ENCODE measurements at places on chromosomes 2 and 18. TPM values are rescaled to one million over a fixed set of nuclear protein-coding genes. Genes with fewer than 3 reads are reported as not detected.

DNA sequence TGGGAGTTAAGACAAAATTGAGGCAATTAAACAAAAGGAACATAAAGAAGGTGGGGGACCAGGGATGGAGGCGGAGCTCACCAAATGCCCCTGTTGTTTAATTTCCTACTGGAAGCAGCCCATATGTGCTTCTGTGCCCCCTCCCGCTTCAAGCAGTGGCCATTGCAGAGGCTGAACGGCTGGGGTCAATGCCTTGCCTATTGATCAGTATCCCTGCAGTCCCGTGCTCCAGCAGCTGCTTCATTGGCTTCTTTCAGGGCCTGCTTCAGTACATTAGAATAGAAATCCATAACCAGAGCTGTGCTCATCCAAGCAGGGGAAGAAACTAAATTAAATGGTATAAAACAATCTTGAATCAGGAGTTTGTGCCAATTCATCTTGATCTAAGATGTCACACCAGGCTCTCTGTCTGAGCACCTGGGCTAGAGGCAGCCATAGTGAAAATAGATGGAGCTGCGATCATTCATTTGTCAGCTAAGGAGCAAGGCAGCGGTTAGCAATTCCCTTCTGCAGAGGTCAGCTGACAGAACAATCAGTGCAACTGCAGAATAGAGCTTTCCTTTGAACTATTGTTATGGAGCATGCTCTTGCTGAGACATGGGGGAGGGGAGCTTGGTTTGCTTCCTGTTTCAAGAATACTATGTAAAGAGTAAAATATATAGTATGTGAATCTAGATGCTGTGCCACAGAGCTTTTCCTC lies 222.4 kb downstream of the WDR7 start:
- H3K27me3 ChIP-seq = no peaks in the 10 kb centered on the region
- no peak overlapping the region for H3K4me3 ChIP-seq
- DNase-seq = no peak
- H3K4me1 ChIP-seq = no peaks in the 10 kb centered on the region

GRCh38 chr2:111117598-111118480 lies 2.9 kb upstream of the BCL2L11 start:
- H3K27ac ChIP-seq = no peak overlapping the region
- no peaks in the 10 kb centered on the region for H3K27me3 ChIP-seq
- H3K4me3 ChIP-seq = peak overlapping the region; percentile 56
- peaks cover 10% of the 10 kb centered on the region for H3K4me1 ChIP-seq
- DNase-seq = no peak

DNA sequence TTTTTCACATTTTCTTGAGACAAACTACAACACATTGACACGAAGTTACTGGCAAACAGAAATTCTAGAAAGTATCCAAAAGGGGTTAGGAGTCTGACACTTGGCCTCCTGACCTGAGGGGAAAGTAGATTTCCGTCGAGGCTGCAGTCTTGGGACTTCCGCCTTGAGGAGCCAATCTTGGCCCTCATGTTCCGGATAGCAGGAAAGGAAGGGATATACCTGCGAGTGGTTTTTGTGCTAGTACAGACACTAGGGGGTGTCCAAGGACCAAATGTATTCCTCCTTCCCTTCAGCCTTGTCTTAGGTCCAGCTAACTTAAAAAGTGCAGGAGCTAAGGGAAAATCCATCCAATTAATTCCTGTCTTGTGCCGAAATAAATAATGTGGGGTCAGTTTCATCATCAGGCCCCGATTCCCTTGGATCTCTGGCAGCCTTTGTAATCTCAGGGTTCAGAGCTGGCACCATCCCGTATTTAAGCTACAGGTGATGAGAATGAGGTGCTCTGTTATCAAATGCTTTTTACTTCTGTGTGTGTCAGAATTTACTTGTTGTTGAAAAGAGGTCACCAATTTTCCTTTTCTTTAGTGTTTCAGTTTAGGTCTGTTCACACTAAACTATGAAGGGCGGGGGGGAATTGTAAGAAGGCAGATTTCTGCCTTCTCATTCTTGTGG lies 330.2 kb upstream of the FANCL start:
- H3K27me3 ChIP-seq = no peaks in the 10 kb centered on the region
- peak; percentile 86 for DNase-seq
- H3K27ac ChIP-seq = no peak overlapping the region
- H3K4me1 ChIP-seq = peaks cover 21% of the 10 kb centered on the region

The FBXO15 gene
- 2.8 TPM for total RNA-seq

DNA sequence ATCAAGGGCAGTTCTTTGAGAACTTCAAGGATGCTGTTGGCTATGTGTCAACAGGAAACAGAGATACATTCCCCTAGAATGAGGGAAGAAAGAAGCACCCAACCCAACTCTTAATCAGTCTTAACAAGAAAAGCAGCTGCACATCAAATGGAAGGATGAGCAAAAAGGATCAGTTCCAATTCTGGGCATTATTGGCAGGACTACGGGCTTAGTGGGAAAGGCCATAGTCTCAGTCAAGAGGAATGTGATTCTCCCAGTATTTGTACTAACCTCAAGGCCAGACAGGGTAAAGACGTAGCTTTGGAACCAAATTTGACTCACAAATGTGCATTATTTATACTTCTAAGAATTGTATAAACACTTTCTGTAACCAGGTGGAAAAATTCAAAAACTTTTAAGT lies 18.2 kb downstream of the BMP10 start:
- H3K27me3 ChIP-seq = peaks cover 28% of the 10 kb centered on the region
- no peak overlapping the region for H3K27ac ChIP-seq
- no peaks in the 10 kb centered on the region for H3K4me1 ChIP-seq
- peak; percentile 11 for DNase-seq

DNA sequence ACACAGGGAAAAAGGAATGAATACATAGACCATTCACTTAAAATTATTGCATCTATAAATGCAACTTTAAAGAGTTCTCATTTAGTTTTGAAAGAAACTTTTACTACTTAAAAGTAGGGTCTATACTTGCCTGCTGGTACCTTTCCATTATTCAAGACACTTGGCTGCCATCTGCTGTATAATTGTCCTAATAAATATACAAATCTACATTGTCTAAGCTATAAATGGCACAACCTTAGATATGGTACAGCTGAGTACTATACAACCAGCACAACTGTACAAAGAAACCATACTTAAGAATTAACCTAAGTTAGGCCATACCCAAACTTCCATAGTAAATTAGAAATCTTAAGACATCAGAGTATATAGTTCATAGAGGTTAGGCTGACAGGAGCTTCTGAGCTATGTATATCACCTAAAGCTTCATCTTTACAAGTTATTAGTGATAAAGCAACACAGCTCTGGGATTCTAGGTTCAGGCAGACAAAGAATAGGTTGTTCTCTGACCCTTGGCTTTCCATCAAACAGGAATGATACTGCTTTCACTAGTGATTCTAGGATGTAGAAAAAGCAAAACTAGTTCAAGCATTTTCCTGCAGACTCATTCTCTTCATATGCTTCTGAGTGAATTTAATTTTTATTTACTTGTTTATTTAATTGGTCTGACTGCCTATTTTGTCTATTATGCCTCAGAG lies 22.1 kb downstream of the EXOC6B start:
- peaks cover 8% of the 10 kb centered on the region for H3K4me1 ChIP-seq
- no peak overlapping the region for H3K27ac ChIP-seq
- H3K36me3 ChIP-seq = peaks cover under 1% of the 10 kb centered on the region
- no peak for DNase-seq

- no peaks in the 10 kb centered on the region for H3K27me3 ChIP-seq
- DNase-seq = peak; percentile 92
- H3K4me3 ChIP-seq = 0 out of 2 replicates have a peak overlapping the region, but pooled peaks have one; percentile 3
- no peaks in the 10 kb centered on the region for H3K36me3 ChIP-seq
- peaks cover 36% of the 10 kb centered on the region for H3K4me1 ChIP-seq
Observed at GRCh38 chr2:216539791-216540241, 41.2 kb downstream of the RPL37A start.

DNA sequence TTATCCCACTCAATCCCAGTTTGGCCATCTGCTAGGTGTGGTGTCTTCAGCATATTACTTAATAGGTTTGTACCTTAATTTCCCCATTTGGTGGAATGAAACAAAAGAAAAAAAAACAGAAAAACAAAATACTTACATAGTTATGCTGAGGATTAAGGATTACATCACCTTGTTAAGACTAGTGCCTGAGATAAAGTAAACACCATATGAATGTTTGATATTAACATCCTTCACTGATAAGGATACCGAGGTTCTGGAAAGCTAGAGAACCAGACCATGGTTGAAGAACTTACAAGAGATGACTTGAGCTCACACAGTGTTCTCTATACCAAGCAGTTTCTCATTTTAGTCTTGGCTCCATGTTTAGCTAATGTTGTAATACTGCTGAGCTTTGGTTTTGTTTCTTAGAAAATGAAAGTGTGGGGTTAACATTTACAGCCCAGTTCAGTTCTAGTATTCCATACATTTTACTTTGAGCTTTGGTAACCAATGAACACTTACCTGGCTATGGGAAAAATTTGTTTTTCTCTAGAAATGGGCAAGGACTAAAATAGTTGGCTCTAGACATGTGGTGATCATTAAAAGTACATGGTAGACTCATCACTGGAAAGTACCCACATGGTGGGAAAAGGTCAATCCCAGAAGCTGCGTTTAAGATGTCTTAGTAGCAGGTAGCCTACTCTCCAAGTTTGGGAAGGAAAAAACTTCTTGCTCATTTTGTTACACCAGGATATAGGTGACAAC lies 5.8 kb upstream of the GPD2 start:
- DNase-seq = no peak
- peaks cover 28% of the 10 kb centered on the region for H3K4me1 ChIP-seq
- no peaks in the 10 kb centered on the region for H3K36me3 ChIP-seq
- H3K4me3 ChIP-seq = peak overlapping the region; percentile 13

GRCh38 chr2:216897561-216898203 lies 37.8 kb upstream of the TNP1 start:
- no peaks in the 10 kb centered on the region for H3K4me1 ChIP-seq
- H3K4me3 ChIP-seq = no peak overlapping the region
- no peak for DNase-seq
- no peaks in the 10 kb centered on the region for H3K36me3 ChIP-seq
- H3K27ac ChIP-seq = no peak overlapping the region
- H3K27me3 ChIP-seq = no peaks in the 10 kb centered on the region

DNA sequence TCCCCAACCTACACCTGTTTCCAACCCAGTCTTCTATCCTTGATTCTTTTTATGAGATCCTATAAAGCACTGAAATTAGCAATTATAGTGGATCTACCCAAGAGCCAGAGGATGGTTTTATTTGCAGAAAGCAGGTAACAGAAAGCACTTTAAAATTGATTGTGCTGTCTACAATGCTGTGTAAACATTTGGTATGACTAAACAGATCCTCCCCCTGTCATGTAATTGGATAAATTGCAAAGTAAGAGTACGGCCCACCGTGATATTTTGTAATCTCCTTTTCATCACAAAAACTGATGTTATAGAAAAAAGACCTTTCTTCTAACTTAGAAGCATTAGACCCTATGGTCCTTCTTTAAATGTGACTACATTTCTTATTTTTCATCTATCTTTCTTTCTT lies 11.3 kb upstream of the PPP3R1 start:
- no peaks in the 10 kb centered on the region for H3K27me3 ChIP-seq
- H3K27ac ChIP-seq = no peak overlapping the region
- H3K36me3 ChIP-seq = no peaks in the 10 kb centered on the region
- DNase-seq = no peak

The FTCDNL1 gene
- total RNA-seq = 0.52 TPM

The BMP10 gene
- total RNA-seq = not detected

GRCh38 chr2:215904101-215904500 lies 109.2 kb downstream of the MREG start:
- peaks cover 24% of the 10 kb centered on the region for H3K4me1 ChIP-seq
- no peaks in the 10 kb centered on the region for H3K27me3 ChIP-seq
- H3K4me3 ChIP-seq = no peak overlapping the region
- peak; percentile 51 for DNase-seq
- no peak overlapping the region for H3K27ac ChIP-seq
- no peaks in the 10 kb centered on the region for H3K36me3 ChIP-seq

The NR4A2 gene
- total RNA-seq = 12.0 TPM

GRCh38 chr18:32259553-32259952 lies 69.7 kb downstream of the MEP1B start:
- no peaks in the 10 kb centered on the region for H3K36me3 ChIP-seq
- no peak overlapping the region for H3K4me3 ChIP-seq
- no peaks in the 10 kb centered on the region for H3K27me3 ChIP-seq
- H3K4me1 ChIP-seq = no peaks in the 10 kb centered on the region

DNA sequence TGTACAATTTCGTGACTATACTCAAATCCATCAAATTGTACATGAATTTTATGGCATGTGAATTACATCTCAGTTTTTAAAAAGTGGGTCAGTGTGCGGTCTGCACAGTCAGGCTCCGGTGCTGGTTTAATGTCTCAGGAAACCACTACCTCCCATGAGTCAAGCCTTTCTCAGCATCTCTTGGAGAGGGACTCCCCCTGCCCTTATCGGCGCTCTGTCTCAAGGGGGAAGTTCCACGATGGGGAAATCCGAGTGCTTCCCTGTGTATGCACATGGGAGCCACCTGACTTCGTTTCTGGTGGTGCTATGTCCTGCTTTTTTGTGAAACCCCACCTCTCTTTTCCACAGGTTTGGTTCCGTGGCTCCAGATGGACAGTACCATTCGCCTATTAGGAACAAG lies 72.5 kb downstream of the ACOXL start:
- H3K4me1 ChIP-seq = no peaks in the 10 kb centered on the region
- no peak for DNase-seq
- no peak overlapping the region for H3K27ac ChIP-seq
- H3K4me3 ChIP-seq = no peak overlapping the region

The GALNT14 gene
- total RNA-seq = 12.7 TPM

The TRIM43 gene
- not detected for total RNA-seq

- no peak overlapping the region for H3K4me3 ChIP-seq
- H3K36me3 ChIP-seq = no peaks in the 10 kb centered on the region
- H3K27me3 ChIP-seq = no peaks in the 10 kb centered on the region
- no peak for DNase-seq
- peaks cover 3% of the 10 kb centered on the region for H3K4me1 ChIP-seq
Observed at GRCh38 chr18:56316727-56317126, 321.7 kb downstream of the TXNL1 start.

- DNase-seq = no peak
- no peak overlapping the region for H3K4me3 ChIP-seq
- H3K36me3 ChIP-seq = peaks cover 86% of the 10 kb centered on the region
- H3K4me1 ChIP-seq = no peaks in the 10 kb centered on the region
Observed at GRCh38 chr2:112755444-112755843, 9.0 kb downstream of the CKAP2L start.
